ENCODE measurements at places on chromosomes 1 and 21.

DNA sequence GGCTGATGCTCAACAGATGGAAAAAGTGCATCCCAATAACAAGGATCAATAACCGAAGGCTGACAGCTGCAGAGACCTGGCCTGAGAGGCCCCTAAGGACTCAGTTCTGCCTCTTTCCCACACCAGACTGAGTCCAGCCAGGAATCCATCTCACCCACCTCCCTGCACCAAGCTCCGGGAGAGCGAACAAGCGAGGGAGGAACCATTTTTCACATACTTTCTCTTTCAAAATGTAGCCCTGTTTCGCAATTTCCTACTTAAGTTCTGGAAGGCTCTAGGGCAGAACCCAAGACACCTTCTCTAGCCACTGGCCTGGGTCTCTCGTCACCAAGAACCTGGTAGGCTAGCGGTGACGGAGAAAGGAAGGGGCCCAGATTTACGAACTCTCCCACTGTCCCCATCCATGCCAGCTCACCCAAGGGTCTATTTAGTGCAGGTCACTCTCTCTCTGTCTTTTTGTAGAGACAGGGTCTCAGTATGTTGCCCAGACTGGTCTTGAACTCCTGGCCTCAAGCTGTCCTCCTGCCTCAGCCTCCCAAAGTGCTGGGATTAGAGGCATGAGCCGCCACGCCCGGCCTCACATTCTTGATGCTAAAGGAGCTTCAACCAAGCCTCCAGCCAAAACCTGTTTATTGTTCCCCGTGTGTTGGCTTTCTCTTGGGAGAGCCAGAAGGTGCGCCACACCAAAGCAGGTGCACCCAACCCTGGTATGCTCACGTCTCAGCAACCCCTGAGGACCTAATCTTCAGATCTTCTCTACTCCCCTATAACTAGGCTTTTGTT, 10.9 kb upstream of the GNL2 start:
- no peak for DNase-seq

- no peak for DNase-seq
Measured at GRCh38 chr1:76824106-76824505, 43.2 kb upstream of the ST6GALNAC5 start.

DNA sequence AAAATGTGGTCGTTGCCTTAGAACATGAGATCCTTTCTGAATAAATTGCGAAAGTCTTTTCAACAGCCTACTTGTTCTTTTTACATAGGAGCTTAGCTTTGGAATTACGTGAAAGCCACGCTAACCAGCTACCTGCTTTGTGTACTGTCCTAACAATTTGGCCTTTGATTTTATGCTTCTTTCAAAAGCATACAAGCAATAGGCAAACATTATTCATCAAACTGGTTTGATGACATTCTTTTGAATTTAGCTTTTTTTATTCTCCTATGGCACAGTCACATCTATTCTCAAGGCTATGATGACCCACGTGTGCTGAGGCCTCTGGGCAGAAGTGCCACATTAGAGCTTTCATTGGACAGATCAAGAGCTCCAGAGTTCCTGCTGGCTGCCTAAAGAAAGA, 178.0 kb upstream of the DPT start:
- no peak for DNase-seq

GRCh38 chr21:28885853-28886177, 106.9 kb downstream of the LTN1 start:
- DNase-seq: peak; percentile 24

- DNase-seq: no peak
Measured at GRCh38 chr1:241389400-241389799, 32.4 kb upstream of the RGS7 start.

GRCh38 chr1:68624233-68624632, 127.4 kb upstream of the DEPDC1 start:
- DNase-seq: no peak

GRCh38 chr1:53237638-53238037, 680 bp downstream of the MAGOH start:
- DNase-seq: no peak

DNA sequence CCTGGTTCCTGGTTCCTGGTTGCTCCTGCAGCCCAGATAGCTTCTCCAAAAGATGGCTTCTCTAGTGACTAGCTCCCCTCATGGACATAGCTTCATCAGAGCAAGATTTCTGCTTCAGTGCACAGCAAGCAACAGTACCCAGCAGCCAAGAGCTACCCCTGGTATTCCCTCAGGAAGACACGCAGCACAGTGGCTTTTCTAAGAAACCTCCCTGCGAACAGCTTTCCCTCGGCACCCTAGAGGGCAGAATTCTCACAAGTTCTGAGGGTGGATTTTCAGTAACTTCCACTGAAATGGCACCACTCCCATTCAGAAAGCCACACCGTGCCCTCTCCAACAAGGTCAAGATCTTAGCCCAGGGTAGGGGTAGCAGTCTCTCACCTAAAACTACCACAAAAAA, 128.2 kb downstream of the EIF4G3 start:
- no peak for DNase-seq

GRCh38 chr1:51990478-51990965, at the start of gene RAB3B:
RAB3B (minus strand) TSS chr1:51990700; CDS start chr1:51977117, 13,583 bp downstream.
- DNase-seq: peak; percentile 96

DNA sequence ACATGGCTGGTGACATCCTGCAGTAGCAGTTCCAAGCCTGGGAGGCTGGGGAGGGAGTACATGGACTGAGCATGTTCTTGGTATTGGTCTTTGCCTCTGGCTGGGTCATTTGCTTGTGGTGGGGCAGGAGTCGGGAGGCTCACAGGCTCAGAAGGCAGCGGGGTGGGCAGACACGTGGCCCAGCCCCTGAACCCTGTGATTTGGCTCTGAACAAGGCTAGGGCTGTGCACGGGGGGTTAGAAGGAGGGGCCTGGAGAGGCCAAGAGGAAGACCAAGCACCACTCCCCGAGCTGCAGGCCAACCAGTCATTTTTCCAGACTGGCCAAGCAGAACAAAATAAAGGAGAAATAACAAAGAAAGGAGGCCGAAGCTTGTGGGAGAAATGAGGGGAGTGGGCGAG, 9.7 kb upstream of the PRELP start:
- DNase-seq: no peak

DNA sequence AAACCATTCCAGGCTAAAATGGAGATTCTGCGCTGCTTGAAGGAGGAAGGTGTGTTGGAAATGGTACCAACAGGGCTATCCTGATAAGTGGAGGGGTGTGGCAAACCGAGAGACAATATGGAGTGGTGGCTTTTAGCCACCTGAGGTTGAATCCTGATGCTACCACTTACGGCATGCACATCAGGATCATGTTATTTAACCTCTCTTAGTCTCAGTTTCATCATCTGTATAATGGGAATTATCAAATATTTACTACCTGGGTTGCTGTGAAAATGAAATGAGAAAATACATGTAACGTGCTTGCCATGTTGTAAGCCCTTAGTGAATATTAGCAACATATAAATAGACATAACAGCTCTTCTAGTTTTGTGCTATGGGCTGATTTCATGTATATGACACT, 117.1 kb downstream of the TBX19 start:
- no peak for DNase-seq

DNA sequence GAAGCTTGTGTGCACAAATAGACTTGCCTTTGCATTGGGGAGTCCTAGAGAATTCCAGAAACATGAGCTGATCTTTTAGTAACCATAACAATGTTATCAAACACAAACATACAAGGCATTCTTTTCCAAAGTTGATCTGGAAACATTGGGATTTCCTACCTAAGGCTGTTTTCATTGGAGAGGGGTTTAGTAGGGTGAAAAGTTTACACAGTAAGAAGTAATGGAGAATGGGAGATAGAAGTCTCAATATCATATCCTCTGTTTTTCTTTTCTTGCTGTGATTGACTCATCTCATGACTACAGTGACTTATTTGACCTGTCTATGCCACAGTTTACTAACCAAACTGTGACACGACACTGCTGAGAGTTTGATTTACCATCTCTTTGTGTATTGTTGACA, 65.6 kb upstream of the PLA2G4A start:
- no peak for DNase-seq

- DNase-seq: no peak
Measured at GRCh38 chr1:187390215-187390818, 561.6 kb downstream of the PLA2G4A start.

DNA sequence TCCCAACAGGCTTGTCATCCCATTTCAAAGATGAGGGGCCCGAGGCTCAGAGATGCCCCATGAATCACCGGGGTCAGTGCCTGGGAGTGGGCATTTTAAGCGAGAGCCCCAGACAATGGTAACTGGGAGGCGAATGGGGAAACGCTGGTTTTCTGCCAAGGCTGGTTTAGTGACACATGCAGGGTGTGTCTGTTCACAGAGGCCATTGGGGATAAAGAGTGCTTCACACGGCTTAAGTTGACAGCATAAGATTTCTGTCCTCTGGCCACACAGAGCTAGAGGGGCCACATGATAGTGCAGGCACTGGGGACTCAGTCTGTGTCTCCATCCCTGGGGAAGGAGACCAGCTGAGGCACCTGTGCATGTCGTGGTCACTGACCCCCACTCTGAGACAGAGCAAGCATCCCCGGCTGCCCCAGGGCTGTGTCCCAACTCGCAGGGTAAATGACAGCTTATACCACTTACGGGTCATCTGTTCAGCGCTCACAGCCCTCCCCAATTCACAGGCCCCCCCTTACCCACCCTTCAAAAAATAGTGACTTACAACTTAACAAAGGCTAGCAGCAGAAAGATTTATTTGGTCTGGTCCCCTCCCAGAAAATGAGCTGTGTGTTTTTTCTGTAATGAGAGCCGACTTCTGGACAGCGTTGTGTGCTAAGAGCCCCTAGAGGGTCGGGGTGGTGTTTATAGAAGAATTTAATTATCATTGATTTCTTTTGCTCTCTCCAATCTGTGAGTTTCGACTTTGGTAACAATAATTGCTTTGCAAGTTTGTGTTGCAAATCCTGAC, 34.9 kb upstream of the ARHGEF16 start:
- DNase-seq: no peak

GRCh38 chr1:4935807-4936206, 281.4 kb downstream of the AJAP1 start:
- no peak for DNase-seq

GRCh38 chr21:38469642-38470041, 28.6 kb downstream of the ERG start:
- DNase-seq: no peak

DNA sequence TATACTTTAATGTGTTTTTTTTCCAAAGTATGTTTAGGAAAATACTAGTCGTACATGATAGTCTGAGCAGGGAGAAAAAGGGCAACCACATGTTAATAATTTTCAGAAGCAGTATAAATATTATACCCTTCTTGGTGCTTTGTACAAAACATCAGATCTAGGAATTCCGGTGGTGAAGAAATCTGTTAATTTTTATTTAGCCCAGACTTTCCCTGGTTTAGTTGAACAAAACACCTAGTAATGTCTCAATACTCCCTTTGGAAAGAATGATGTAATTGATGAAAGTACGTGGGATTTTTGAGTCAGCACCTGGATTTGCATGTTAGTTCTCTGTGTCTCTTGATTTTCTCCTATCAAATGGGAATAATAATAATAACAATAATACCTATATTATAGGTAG, 38.4 kb upstream of the KCNK2 start:
- DNase-seq: no peak

DNA sequence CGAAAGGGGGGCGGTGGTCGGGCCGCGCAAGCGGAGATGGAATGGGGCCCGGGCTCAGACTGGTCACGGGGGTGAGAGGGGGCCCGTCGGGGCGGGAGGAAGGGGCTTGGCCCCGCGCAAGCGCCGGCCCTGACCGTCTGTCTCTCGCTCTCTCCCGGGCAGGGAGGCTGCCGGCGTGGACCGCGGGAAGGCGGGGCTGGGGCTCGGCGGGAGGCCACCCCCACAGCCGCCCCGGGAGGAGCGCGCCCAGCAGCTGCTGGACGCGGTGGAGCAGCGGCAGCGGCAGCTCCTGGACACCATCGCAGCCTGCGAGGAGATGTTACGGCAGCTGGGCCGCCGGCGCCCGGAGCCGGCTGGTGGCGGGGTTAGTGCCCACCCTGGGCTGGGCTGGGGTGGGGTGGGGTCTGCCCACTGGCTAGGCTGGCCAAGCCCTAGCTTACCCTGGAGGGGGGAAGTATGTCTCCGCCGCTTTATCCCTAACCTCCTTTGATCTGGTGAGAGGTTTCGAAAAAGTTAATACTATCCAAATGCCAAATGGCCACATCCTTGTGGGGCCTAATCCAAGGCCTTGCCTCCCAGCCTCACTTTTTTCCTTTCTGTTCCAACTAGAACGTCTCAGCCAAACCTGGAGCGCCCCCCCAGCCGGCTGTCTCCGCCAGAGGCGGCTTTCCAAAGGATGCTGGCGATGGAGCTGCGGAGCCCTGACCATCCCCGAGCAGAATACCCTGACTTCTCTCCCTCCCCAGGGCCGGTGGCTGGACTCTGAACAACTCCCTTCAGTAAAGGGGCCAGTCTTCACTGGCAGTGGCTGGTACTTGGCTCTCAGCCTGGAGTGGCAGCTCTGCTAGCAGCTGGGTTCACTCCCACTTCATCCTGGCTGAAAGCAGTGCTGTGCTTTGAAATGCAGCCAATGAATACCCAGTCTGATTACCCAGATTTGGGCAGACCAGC, 636 bp upstream of the YRDC start:
- DNase-seq: peak; percentile 89

DNA sequence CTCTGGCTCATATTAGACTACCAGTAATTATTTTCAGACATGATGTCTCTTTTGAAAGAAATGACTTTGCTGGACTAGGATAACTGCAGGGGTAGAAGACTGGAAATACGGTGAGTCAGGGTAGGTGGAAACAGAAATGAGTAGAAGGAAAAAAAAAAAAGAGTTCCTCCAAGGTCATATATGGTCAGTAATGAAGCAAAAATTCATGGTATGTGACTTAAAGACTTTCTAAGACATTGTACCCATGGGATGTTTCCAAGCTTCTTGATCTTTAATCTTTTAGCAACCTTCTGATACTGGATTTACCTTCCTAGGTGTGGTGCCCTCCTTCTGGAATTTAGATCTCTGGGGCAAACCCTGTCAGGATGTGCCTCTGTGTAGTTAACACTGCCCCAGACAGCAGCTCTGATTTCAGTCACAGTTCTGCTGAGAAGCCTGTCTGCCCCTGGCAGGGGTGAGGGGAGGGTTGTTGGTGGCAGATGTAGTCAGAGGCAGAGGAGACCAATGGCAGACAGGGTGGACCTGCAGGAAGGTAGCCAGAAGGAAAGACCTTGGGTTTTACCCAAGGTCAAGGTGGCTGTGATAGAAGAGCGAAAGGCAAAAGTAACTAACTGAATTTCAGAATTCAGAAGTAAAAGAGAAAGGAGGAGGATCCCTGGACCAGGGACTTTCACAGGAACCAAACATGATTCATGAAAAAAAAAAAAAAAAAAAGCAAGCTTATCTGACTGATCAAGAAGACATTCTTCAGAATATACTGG, 44.1 kb upstream of the BCL10 start:
- DNase-seq: no peak

DNA sequence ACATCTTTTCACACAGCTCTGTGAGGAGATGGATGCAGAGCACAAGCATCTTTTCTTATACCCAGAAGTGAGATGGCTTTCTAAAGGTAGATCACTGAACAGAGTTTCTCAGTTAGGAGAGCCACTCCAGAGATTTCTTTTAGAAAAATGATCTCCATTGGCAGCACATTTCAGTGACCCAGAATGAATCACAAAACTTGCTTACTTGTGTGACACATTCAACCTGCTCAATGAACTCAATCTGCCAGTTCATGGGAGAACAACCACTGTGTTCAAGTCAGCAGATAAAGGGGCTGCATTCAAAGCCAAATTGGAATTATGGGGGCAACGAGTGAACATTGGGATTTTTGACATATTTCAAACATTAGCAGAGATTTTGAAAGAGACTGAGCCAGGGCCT, 78.3 kb downstream of the UCHL5 start:
- DNase-seq: no peak

- DNase-seq: peak; percentile 53
Measured at GRCh38 chr21:45555557-45556301, 13.5 kb upstream of the SLC19A1 start.

GRCh38 chr1:74534241-74534640, 21.8 kb upstream of the LRRC53 start:
- DNase-seq: no peak
